ENCODE measurements at places on chromosomes 5 and 9. TPM values are rescaled to one million over a fixed set of nuclear protein-coding genes. Genes with fewer than 3 reads are reported as not detected.

SMIM33 gene
- total RNA-seq = not detected

IL5 gene
- total RNA-seq = not detected

CFAP90 gene
- 1.2 TPM for total RNA-seq

ORM1 gene
- 2.8 TPM for total RNA-seq

- peaks cover 5% of the 10 kb centered on the region for H3K4me1 ChIP-seq
- no peak overlapping the region for H3K4me3 ChIP-seq
- no peak for DNase-seq
- H3K27me3 ChIP-seq = no peaks in the 10 kb centered on the region
- no peaks in the 10 kb centered on the region for H3K36me3 ChIP-seq
Observed at GRCh38 chr9:4743131-4743875, 2.3 kb upstream of the AK3 start.

GRCh38 chr5:132608107-132608506 lies 49.9 kb upstream of the IL13 start:
- no peak for DNase-seq
- H3K27ac ChIP-seq = no peak overlapping the region
- H3K27me3 ChIP-seq = no peaks in the 10 kb centered on the region
- H3K4me1 ChIP-seq = no peaks in the 10 kb centered on the region
- H3K4me3 ChIP-seq = no peak overlapping the region

DNA sequence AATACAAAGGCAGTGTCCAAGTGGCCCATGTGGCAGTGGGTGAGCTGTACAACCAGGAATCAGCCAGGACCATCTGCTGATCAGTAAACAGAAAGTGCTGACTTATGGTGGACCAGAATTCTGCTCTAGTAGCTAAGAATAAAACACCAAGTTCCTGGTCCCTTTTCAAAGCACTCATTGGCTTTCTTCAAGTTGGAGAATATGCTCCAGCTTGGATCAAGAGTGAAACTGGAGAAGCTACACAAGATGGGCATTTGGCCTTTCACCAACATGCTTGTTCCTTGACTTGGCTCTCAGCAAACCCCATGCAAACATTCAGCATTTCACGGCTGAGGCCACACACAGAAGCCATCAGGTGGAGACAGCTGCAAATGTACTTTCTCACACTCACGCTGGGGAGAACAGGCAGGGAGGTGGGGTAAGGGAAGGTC lies 32.1 kb downstream of the MARCHF3 start:
- H3K27ac ChIP-seq = no peak overlapping the region
- no peaks in the 10 kb centered on the region for H3K36me3 ChIP-seq
- no peak overlapping the region for H3K4me3 ChIP-seq
- H3K27me3 ChIP-seq = no peaks in the 10 kb centered on the region

- DNase-seq = peak; percentile 71
- H3K27ac ChIP-seq = peak overlapping the region; percentile 90
- H3K4me1 ChIP-seq = peaks cover 6% of the 10 kb centered on the region
- no peaks in the 10 kb centered on the region for H3K36me3 ChIP-seq
Observed at GRCh38 chr5:177005619-177006264, 837 bp downstream of the UIMC1 start.

DNA sequence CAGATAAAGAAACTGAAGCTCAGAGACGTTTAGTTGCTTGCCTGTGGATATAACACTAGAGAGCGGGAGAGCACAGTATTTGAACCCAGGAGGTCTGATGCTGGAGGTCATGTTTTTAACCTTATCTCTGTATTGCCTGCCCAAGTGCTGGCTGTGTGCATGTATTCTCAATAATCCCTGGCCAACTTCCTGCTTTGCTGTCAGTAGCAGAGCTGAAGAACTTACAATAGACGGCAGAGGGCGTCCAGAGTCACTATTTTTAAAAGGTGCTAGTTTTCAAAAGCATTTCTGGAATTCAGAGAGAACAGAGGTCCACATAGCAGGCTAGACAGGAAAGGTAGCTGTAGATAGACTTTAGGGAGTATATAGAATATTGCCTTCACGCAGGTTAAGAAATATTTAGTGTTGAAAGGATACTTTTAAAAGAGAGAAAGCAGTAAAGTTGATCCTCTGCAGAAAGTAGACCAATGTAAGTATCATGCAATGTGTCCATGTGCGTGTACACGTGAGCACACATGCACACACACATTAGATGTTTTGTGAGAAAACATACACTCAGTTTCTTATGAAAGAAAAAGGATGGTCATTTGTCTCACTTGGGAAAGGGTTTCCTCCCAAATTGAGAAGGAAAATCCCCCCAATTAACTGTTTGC lies 46.3 kb downstream of the PTCD2 start:
- H3K36me3 ChIP-seq = no peaks in the 10 kb centered on the region
- H3K27me3 ChIP-seq = no peaks in the 10 kb centered on the region
- DNase-seq = peak; percentile 76
- no peak overlapping the region for H3K4me3 ChIP-seq

- H3K4me3 ChIP-seq = no peak overlapping the region
- H3K27me3 ChIP-seq = no peaks in the 10 kb centered on the region
- H3K36me3 ChIP-seq = no peaks in the 10 kb centered on the region
- H3K4me1 ChIP-seq = no peaks in the 10 kb centered on the region
Observed at GRCh38 chr5:40652441-40653220, 27.1 kb upstream of the PTGER4 start.

- no peaks in the 10 kb centered on the region for H3K4me1 ChIP-seq
- no peak for DNase-seq
- no peaks in the 10 kb centered on the region for H3K36me3 ChIP-seq
- no peak overlapping the region for H3K27ac ChIP-seq
Observed at GRCh38 chr9:22809371-22809770, 362.7 kb downstream of the DMRTA1 start.

- H3K36me3 ChIP-seq = no peaks in the 10 kb centered on the region
- H3K4me1 ChIP-seq = no peaks in the 10 kb centered on the region
- no peak overlapping the region for H3K27ac ChIP-seq
- no peak for DNase-seq
Observed at GRCh38 chr5:71703941-71704340, 15.1 kb upstream of the CARTPT start.

DNA sequence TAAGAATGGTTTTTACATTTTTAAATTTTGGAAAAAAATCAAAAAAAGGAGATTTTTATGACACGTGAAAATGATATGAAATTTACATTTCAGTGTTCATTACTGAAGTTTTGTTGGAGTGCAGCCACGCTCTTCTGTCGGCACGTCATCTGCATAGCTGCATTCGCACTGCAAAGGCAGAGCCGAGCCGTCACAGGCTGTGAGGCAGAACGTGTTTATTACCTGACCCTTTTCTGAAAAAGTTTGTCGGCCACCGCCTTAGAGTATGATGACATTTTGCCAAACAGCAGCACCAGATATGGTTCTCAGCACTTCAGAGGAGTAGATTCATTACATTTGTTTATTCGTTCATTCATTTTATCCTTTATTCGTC lies 24.1 kb downstream of the HRH2 start:
- H3K4me3 ChIP-seq = no peak overlapping the region
- no peaks in the 10 kb centered on the region for H3K36me3 ChIP-seq
- H3K27me3 ChIP-seq = no peaks in the 10 kb centered on the region
- no peaks in the 10 kb centered on the region for H3K4me1 ChIP-seq
- DNase-seq = no peak

GRCh38 chr9:129697656-129698253 lies 32.3 kb downstream of the PRRX2 start:
- peak; percentile 66 for DNase-seq
- no peak overlapping the region for H3K27ac ChIP-seq
- H3K27me3 ChIP-seq = no peaks in the 10 kb centered on the region
- peaks cover 4% of the 10 kb centered on the region for H3K4me1 ChIP-seq

- peaks cover 9% of the 10 kb centered on the region for H3K4me1 ChIP-seq
- no peak overlapping the region for H3K4me3 ChIP-seq
- H3K27ac ChIP-seq = peak overlapping the region; percentile 77
- H3K36me3 ChIP-seq = no peaks in the 10 kb centered on the region
Observed at GRCh38 chr9:2419347-2419746, 202.2 kb upstream of the VLDLR start.

DNA sequence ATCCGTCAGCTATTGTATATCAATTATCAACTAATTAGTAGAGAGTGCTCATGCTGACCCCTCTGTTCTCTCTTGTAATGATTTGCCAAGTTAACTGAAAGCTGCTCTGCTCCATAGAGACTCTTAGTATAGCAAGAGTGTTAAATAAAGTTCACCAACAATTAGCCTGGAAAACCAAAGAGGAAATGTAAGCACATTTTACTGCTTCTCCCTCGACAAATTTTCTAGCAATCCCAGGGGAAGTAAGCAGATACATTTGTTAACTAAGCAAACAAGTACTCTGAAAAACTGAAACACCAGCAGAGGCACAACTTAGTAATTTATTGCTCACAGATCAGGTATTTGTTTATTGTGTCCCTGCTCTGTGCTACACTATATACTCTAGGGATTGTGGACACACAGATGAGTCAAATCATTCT lies 162.2 kb downstream of the GLIS3 start:
- H3K36me3 ChIP-seq = no peaks in the 10 kb centered on the region
- H3K27me3 ChIP-seq = no peaks in the 10 kb centered on the region
- H3K4me1 ChIP-seq = peaks cover 7% of the 10 kb centered on the region
- H3K4me3 ChIP-seq = no peak overlapping the region
- no peak for DNase-seq
